ENCODE measurements at places on chromosomes 2 and 18.
A peak's percentile ranks its signal among the peaks of the same experiment; 100 is the strongest.

GRCh38 chr2:182245963-182246362 lies 180.9 kb downstream of the PDE1A start:
- DNase-seq, result no peak

DNA sequence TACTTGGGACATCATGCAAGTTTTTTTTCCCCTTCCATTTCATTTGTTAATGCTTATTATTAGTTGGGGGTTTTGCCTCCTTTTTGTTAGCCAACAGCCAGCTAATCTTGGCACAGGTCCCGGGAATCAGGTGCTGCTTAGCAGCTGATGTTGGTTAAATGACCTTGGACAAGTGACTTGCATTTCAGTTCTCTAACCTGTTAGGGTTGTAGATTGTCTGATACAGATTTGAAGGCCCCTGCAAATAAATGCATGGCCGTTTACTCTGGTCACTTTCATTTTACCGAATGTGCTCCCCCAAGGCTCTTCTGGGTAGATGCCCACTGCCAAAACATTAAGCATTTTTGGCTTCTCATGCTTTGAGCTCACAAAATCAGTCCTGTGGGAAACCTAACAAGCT lies 120.9 kb downstream of the SPTBN1 start:
- DNase-seq, result peak; percentile 55

DNA sequence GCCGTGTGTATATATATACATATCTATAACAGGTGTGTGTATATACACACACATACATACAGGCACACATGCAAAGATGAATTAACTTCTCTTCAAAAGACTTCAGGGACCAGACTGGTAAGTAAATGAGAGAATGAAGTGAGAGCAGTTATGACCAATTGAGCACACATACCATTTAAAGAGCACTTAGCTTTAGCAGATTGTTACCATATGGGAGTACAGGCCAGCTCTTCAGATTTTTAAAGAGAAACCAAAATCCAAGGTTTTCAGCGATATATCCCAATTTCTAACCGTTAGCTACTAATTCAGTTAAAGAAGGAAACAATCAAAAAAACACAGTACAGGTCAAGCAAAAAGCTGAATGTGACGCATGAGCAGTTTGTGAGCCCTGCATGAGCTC lies 23.7 kb downstream of the INPP1 start:
- DNase-seq, result no peak

GRCh38 chr2:239309398-239310245 lies 91.2 kb downstream of the HDAC4 start:
- DNase-seq, result no peak

GRCh38 chr2:8640498-8640897 lies 41.4 kb upstream of the ID2 start:
- DNase-seq, result no peak

DNA sequence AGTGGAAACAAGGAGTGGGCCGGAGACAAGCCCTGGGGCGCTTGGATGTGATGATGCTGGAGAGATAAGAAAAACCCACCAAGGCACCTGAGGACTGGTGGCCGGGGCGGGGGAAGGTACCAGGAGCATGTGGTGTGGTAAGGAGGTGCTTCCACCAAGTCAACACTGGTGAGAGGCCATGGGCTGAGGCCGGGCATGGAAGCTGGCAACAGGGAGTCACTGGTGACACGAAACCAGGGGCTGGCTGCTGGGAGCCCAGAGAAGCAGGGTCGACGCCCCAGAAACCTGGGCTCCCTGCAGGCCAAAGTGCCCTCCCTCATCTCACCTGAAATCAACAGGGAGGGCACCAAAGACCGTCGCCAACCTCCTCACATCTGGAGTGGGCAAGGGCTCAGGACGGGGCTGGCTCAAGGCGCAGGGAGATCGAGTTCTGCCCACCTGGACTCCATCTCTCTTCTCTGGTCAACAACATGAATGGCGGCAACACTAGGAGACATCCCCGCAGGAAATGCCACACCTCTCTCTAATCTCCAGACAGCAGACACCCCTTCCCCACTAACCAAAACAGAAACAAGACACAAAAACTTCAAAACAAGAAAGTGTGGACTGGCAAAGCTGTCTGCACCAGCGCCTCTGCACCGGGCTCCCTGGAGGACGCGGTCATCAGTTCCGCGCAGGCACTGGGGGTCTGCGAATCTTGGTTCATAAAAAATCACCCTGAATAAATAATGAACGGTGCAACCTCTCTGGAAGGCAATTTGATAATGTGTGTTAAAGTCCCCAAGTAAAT lies 185.5 kb downstream of the HDAC4 start:
- no peak for DNase-seq

- DNase-seq, result no peak
Measured at GRCh38 chr2:215843579-215843978, 169.8 kb downstream of the MREG start.

DNA sequence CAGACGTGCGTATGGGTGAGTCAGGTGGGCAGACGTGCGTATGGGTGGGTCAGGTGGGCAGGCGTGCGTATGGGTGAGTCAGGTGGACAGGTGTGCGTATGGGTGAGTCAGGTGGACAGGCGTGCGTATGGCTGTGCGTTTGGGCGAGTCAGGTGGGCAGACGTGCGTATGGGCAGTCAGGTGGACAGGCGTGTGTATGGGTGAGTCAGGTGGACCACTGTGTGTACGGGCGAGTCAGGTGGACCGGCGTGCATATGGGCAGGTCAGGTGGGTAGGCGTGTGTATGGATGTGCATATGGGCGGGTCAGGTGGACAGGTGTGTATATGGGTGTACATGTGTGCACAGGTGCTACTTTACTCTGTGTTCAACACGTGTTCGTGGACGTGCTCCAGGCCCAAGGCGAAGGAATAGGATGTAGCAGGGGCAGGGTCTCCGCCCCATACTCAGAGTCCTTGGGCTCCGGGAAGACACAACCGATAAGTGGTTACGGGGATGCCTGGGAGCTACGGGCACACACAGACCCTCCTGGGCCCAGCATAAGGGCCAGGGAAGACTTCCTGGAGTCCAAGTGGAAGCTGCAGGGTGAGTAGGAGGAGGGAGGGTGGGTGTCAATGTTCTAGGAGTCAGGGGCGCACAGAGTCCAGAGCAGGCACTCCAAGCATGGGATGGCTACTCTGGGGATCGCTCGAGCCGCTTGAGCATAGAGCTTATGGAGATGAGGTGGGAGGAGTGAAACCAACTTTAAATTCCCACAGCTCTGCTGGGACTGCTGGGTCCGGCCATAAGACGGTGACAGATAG lies 27.1 kb upstream of the KLF11 start:
- no peak for DNase-seq

DNA sequence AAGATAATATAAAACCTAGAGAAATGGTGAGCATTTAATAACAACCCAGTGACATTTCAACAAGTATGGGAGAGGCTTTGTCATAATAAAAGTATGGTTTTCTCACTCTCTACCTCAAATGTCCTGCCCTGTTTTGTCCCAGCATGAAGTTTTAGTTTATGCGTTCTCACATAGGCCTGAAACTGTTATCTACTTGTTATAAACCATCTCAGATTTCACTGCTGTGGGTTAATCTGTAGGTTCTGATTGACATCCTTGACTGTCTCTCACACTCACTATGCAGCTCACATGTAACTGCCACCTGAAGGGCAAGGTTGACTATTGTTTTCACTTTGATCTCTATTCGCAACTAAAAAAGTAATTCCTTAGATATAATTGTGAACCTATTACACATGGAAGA lies 44.9 kb downstream of the ZEB2 start:
- no peak for DNase-seq

GRCh38 chr2:164014068-164014731 lies 278.4 kb upstream of the FIGN start:
- DNase-seq, result no peak

- no peak for DNase-seq
Measured at GRCh38 chr2:127226520-127227263, 6.6 kb upstream of the CYP27C1 start.

- DNase-seq, result no peak
Measured at GRCh38 chr2:199462956-199463692, 5.4 kb upstream of the SATB2 start.

DNA sequence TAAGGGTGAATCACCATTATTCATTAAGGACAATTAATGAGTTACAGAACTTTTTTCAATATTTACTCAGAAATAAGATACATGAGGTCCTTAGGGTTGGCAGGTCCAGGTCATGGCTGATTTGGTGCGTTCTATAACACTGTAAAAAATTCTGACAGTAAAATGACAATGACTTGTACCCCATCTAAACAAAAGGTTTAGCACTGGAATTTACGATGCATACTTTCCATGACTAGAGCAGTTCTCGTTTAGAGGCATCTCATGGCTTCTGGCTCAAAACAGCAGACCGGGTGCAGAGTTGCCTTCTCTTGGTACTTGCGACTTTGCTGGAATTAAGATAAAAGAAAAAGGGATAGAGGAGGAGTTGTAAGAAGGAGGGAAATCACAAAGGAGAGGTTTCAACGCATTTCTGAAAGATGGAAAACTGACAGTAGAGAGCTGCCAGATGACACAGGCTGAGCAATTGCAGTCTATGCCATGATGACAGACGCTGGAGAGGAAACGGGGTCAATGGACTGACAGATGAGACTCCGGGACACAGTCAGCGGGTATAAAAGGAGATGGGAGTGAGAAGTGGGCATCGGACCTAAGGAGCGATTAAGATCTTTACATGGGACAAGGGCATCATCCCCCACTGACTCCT lies 4.1 kb upstream of the CYS1 start:
- DNase-seq, result no peak

- no peak for DNase-seq
Measured at GRCh38 chr2:37616677-37617005, 54.8 kb downstream of the CDC42EP3 start.
